ENCODE measurements at places on chromosomes 12 and 14.

DNA sequence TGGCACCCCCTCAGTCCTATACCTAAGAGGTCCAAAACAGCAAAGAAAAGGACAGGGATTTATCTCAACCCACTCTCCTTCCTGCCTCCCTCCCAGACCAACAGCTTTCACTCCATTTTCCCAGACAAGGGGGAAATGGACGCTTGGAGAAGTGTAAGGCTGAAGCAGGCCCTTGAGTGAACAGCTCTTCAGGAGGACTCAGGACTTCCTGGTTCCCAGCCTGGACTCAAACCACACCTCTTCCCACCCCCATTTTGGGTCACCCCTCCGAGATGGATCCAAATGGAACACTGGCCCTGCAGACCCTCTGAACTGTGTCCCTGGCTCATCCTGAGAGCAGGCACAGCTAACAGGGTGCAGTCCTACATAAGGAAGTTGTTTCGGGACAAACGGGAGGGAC lies 2.7 kb downstream of the KMT2D start:
- no peak for DNase-seq

DNA sequence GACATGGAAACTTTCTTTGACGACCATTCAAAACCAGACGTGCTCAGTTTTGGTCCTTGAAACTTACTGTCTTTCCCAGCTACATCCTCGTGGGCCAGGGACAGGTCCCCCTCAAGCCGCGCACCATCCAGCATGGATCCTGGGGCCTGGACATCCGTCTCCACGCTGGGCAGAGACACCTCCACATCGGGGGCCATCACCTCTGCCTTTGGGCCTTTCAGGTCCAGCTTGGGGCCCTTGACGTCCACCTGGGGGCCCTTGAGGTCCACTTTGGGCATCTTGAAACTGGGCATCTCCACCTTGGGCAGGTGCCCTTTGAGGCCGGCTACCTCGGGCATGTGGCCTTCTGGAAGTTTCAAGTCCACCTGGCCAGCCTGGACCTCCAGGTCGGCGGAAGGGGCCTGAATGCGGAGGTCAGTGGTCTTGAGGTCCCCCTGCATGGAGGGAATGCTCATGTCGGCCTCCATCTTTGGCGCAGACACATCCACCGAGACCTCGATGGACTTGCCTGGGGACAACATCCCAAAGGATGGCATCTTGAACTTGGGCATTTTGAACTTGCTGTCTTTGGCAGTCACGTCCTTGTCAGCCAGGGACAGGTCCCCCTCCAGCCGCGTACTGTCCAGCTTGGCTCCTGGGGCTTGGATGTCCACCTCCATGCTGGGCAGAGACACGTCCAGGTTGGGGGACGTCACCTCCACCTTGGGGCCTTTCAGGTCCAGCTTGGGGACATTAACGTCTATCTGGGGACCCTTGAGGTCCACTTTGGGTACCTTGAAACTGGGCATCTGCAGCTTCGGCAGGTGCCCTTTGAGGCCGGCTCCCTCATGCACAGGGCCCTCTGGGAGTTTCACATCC lies 17.1 kb downstream of the PLD4 start:
- DNase-seq: no peak

GRCh38 chr14:91311284-91311662 lies 66.8 kb upstream of the GPR68 start:
- no peak for DNase-seq

DNA sequence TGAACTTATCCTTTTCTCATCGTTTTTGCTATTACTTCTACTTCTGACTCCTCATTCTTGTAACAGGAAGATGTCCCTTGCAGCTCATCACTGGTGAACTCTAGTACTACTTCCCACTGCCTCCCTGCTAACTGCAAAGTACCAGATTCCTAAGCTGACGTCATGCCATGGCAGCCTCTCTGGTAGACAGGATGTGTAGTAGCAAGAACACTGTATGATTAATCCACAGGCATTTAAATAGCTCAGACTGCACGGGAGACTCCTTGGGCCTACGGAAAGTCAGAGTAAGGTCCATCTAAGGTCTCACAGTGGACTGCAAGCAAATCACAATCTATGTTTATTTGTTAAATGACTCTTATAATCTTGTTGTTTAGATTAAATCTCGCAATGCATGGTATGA lies 43.5 kb downstream of the DNAI7 start:
- no peak for DNase-seq

DNA sequence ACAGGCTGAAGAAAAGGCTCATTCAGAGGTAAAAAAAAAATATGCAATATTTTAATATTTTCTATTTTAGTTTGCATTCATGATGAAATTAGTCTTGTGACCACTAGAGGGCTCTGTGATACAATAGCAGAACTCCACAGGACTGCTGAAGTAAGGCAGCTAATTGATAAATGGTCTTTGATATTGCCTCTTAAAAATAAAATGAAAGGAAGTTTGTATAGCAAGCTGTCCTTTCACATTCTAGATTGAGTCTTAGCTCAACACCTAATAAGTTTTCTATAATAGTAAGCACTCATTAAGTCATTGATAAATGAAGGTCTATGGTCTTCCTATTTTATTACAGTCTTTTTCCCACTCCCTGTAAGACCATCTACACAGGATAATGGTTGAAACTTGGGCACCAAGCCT lies 315.7 kb downstream of the NAV3 start:
- DNase-seq: no peak

All from cortex of kidney (tissue), 1 donor.